ENCODE measurements at places on chromosomes 13 and 19. TPM values are rescaled to one million over a fixed set of nuclear protein-coding genes. Genes with fewer than 3 reads are reported as not detected.

The IQCN gene
- total RNA-seq = 17.1 TPM

The CEBPA gene
- 18.4 TPM for total RNA-seq

The WDR88 gene
- total RNA-seq = not detected

DNA sequence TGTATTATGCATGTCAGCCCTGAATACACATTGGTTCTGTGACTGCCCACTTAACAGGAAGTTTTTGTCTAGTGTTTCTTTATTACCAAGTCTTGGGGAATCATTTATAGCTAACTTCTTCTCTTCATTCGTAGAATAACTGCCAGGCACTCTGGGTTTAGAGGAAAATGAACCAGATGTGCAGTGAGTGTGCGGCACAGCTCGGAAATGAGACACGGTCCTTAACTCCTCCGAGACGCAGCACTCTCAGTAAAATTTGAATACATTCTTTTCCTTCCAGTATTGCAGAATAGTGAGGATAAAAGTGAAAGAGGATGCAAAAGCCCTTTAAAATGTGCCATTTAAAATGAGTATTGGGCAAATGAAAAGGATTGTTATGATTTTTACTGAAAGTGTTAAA lies 29.2 kb downstream of the ATP8A2 start:
- H3K4me1 ChIP-seq = no peaks in the 10 kb centered on the region
- no peak overlapping the region for H3K4me3 ChIP-seq
- no peak for DNase-seq
- no peak overlapping the region for H3K27ac ChIP-seq
- no peaks in the 10 kb centered on the region for H3K36me3 ChIP-seq
- no peaks in the 10 kb centered on the region for H3K27me3 ChIP-seq

DNA sequence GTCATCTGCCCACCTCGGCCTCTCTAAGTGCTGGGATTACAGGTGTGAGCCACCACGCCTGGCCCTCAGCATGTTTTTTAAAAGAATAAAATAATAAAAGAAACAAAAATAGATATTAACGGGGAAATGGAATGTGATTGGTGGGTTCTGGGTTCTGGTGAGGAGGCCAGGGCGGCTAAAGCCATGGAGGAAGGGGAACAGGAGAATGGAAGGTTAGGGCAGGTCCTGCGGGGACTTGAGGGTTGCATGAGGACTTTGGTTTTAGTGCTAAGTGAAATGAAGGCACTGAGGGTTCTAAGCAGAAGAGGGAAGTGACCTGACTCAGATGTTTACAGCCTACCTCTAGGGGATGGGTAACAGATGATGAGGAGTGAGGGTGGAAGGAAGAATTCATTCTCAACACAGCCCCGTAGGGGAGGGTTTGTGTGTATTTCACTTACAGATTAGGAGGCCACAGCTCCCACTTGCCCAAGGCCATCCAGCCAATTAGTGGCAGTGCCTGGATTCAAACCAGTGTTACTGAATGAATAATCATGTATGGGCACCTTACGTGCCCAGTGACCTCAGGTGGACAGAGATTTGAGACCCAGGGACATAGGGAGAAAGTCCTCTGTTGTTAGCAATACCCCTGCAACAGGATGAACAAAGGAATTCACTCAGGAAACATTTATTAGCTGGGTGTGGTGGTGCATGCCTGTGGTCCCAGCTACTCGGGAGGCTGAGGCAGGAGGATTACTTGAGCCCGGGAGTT lies 6.7 kb upstream of the MRPL4 start:
- DNase-seq = no peak
- H3K27ac ChIP-seq = no peak overlapping the region
- H3K27me3 ChIP-seq = no peaks in the 10 kb centered on the region
- H3K4me1 ChIP-seq = peaks cover 6% of the 10 kb centered on the region
- H3K36me3 ChIP-seq = no peaks in the 10 kb centered on the region
- H3K4me3 ChIP-seq = no peak overlapping the region

Data from spleen (tissue), 13 donors.